ENCODE measurements at places on chromosomes 3 and 15. TPM values are rescaled to one million over a fixed set of nuclear protein-coding genes. Genes with fewer than 3 reads are reported as not detected.

- no peak for DNase-seq
Observed at GRCh38 chr3:101020351-101021015, 27.3 kb upstream of the ABI3BP start.

- DNase-seq, result peak; percentile 29
Observed at GRCh38 chr3:51099794-51100535, 285.1 kb upstream of the MANF start.

GRCh38 chr3:10017636-10018292 lies 8.5 kb upstream of the FANCD2 start:
- DNase-seq, result no peak

DNA sequence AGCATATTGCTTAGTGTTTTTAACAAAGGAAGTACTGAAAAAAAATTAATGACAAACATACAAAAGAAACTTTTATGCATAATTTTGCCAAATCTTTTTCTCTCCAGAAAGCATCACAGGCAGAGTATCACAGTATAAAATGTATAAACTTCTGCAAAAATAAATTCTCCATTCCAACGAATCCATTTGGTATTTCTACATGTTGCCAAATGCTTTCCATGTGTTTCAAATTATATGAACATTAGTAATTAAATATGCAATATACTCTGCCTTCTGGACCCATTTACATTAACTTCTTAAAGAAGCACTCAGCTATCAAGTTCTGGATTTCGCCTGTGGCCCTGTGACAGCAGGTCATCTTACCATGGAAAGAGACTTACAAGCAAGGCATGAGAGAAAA lies 189.1 kb upstream of the ALCAM start:
- peak; percentile 40 for DNase-seq

DNA sequence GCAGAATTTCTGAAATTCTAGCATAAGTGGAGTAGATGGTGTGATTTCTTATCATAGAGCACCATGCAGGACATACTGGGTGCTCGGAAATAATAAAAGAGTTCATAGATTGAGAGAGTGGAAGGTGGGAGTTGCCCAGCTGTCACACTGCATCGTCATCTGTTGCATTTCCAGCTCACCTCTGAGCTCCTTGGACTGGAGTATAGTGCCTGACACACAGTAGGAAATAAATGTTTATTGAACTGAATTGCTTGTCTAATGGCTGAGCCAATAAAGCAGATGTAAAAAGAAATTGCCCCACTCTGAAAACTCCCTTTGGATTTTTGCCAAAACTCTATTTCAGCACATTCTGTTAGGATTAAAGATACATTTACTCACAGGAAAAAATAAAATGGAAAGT lies 108.9 kb upstream of the UBE2E1 start:
- DNase-seq, result no peak

GRCh38 chr3:66555214-66555844 lies 54.5 kb upstream of the LRIG1 start:
- DNase-seq, result no peak

DNA sequence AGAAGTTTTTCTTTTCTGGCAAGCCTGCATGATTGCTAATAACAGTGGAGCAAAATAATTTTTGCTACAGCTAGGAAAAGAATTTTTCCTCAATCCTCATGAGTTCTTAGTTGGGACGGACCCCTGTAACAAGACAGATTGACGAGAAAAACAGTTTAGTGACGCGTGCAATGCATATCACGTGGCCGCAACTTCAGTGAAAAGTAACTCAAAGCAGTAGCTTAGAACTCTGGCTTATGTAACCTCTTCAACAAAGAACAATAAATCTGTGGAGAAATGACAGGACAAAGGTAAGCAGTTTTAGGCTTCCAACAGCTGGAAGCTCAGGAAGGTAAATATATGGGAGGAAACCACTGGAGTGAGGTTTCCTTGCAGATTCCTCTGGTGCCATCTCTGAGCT lies 19.7 kb downstream of the FAM107A start:
- DNase-seq, result peak; percentile 71

- no peak for DNase-seq
Observed at GRCh38 chr15:74392902-74393301, 25.5 kb upstream of the CYP11A1 start.

- no peak for DNase-seq
Observed at GRCh38 chr15:25368850-25369249, 70.0 kb downstream of the UBE3A start.

GRCh38 chr15:78390242-78390641 lies 47.8 kb upstream of the IREB2 start:
- DNase-seq, result no peak

DNA sequence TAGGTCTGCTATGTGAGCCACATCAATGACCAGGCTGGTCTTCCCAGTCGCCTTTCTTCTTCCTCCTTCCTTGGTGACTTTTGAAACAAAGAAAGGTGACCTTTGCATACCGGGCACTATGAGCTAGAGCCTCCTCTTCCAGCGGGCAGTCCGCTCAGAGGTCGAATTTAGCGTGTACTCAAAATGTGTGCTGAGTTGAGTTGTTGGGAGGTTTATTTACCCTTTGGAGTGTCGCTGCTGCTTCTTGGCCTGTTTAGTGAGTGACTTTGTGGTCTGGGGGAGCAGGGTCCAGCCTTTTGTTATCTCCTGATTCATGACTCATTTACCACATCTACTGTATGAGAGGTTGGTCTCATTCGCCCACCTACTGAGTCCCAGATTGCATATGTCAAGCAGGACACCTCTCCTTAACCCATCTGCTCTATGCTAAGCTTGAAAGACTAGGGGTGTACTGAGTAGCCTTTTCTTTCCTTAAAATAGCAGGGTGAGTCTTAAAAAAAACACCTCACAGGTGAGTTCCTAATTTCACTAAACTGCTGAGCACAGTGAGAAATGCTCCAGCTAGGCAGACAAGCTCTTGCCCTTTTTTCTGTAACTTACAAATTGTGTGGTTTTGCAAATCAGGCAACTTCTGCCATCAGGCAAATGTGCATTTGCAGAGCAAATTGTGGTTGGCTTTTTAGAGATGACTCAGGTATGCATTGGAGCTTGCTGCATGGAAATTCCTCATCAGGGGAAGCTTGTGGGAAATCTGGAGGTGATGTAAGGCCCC lies 3.2 kb upstream of the SIAH2 start:
- no peak for DNase-seq

DNA sequence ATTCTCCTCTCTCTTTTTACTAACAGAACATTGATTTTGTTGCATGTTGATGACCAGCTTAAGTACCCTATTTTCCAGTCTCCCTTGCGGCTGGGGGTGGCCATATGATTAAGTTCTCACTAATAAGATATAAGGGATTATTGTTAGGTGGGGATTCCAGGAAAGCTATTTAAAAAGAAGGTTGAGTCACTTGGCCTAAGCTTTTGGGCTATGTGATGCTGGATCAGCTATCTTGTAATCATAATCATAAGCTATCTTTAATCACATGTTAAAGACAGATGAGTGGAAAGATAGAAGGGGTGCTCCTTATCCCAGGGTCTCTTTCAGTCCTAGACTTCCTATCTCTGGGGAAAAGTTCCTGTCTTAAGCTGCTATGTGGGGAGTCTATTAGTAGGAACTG lies 59.9 kb downstream of the CGNL1 start:
- DNase-seq, result no peak

- DNase-seq, result no peak
Observed at GRCh38 chr3:31536497-31536896, 3.8 kb downstream of the STT3B start.

Gene FAM107A
- polyA plus RNA-seq, result 0.87 TPM

Gene MASP1
- polyA plus RNA-seq, result 17.6 TPM
